Endothelial cell (in vitro differentiated cells): ENCODE measurements at places on chromosomes 5 and 9.

DNA sequence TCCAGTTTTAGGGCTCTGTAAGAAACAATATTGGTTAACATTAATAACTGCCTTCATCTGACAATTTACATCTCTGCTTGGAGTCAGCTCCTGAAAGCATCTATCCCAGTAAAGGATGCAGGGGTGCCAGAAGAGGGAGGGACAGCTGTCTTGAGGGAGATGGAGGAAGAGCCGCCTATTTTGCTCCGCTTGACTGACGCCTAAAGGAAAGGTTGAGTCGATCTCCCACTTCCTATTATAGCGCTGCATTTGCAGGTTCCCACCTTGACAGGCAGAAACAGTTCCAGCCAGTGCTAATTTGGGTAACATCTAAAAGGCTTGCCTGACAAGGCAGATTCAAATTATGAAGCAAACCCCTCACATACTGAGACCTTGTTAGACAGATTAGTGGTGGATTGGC, 374.6 kb downstream of the SPATA31D1 start:
- no peak for DNase-seq

DNA sequence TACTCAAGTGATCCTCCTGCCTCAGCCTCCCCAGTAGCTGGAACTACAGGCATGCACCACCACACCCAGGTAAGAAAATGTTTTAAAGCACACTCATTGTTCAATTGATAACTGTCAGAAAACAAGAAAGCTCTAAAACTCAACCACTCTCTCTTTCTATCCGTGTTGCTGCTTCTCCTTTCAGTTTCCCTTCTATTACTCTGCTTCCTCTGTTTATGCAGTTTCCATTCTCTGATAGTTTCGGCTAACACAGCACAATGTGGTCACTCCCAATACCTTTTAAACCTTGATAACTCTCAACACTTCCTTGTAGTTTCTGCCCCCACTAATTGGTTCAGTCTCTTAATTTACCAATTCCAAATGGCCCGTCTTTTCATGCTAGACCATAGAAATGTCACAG, 59.2 kb upstream of the NR4A3 start:
- DNase-seq: no peak

- DNase-seq: no peak
Observed at GRCh38 chr5:110785356-110785755, 46.5 kb downstream of the SLC25A46 start.

DNA sequence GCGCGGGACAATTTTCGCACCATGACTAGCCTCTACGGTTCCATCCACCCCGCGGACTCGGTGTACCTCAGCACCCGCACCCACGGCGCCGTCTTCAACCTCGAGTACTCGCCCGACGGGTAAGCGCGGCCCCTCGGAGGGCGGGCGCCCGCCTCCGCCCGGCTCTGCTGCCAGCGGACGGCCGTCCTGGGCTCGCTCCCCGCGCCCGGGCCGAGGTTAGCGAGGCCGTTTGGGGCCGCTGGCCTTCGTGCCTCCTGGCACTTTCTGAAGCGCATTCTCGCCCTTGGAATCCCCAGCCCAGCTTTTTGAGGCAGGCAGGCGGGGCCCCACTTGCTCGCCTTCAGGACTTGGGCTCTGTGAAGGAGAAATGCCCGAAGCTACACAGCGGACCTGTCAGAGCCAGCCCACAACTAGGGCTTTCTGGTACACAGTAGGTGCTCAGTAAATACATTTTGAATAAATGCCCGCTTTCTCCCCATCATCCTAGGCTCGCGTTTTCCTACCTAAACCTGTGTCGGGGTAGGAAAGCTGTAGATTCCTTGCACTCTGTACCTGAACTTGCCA, 772 bp downstream of the DCAF10 start:
- peak; percentile 54 for DNase-seq

DNA sequence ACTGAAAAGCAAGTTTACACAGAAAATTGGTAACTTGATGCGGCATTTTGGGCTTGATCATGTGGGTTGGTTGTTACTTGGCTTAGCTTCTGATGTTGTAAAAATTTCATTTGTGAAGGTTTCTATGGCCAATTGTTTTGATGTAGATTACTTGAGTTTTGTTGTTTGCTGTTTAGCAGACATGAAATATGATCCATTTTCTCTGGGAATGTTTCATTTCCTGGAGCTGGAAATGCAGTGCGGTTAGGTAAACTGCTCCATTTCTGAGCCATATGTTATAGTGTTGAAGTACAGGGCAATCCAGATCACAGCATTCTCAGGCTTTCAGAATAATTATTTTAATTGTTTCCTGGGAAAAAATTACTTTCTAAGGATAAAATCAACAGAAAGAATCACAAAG, 396.9 kb downstream of the ENC1 start:
- no peak for DNase-seq

DNA sequence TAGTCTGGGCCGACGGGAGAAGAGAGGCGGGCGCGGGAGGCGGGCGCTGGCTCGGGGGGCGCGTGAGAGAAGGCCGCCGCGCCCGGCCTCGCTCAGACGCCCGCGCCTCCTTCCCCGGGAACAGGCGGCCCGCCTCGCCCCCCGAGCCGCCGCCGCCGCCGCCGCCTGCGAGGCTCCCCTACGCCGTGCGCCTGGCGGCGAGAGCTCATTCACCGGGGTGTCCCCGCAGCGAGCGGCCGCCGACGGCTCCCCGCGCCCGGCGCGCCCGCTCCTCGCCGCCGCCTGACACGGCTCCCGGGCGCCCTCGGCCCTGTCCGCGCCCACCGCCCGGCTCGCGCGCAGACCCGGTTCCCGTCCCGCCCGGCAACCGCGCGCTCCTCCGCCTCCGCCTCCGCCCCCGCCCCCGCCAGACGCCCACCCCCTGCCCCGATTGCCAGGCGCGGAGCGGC, at the start of gene GNAQ:
TSS of gene GNAQ (minus strand) at position 368 of the 449 bp plus-strand sequence. CDS start 576 bp downstream, outside the sequence.
- DNase-seq: peak; percentile 54

DNA sequence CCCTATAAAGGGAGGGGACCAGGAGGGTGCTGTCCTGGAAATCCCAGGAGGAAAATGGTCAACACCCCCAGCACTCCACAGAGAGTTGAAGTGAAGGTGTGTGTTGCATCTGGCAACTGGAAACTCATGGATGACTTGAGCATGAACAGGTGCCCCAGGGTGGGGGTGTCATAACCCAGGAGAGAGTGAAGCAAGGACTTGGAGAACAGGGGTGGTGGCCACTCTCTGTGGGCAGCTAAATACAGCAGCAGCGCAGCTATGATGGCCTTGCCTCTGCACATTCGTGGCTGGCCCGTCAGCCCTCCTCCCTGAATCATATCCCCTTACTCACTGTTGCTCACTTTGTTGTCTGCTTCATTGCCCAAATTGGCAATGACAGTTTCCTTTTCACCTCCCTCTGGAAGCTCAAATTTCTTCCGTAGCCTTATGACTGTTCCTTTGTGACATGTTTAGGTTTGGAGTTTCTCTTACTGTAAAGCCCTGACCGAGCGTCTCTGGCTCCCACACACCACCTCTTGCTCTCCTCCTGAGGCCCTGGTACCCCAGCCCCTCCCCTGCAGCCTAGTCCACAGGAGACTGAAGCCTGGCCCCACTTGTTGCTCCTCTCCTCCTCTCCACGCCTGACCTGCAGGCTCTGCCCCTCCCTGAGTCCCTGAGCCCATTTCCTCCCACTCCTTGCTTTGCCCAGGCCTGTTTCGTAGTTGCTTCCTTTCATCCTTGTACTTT, 185.8 kb downstream of the CD180 start:
- no peak for DNase-seq

- no peak for DNase-seq
Observed at GRCh38 chr5:149211566-149211965, 60.1 kb upstream of the AFAP1L1 start.

DNA sequence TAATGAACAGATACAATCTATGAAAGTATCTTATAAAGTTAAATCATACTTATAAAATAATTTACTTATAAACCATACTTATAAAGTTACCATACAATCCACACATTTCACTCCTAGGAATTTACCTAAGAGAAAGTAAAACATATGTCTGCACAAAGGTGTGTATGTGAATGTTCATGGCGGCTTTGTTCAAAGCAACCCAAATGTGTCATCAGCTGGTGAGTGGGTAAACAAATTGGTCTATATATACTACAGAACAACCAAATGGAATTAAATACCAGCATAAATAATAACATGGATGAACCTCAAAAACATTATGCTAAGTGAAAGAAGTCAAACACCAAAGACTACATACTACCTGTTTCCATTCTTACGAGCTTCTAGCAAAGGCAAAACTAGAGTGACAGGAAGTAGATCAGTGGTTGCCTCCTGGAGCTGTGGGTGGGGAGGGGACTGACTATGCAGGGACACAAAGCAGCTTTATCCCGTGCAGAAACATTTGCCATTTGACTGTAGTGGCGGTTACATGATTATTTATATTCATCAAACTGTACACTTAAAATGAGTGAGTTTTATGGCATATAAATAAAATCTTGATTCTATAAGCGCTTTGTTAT, 10.6 kb downstream of the TRAF1 start:
- no peak for DNase-seq

DNA sequence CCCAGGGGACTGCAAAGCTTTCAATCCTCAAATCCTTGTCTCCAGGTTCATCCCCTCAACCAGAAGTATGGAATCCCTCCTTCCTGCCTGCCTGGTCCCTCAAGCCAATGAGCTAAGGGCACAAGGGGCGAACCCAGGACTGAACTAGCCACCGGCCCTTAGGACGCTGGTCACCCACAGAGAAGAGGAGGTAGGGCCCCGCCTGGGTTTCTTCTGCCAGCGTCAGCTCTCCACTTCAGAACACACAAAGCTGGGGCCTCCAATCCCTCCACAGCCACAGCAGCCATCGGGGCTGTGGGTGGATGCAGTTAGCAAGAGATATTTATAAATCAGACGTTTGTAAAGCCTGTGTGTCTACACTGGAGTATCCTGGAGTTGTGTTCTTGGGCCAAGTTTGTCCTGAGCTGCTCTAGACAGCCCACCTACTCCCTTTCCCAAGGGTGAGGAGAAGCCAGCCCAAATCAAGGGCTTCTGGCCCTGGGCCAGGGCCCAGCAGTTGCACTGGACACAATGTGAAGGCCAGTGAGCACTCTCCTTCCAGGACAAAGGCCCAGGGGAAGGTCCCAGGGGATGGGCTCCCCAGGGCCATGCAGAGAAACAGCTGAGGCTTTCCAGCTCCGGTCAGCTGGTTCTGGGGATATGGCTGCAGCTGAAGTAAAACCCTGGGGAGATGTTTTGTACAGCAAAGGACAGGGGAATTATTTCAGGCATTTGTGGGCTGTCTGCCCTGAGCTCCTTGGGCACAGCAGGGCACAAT, 18.9 kb downstream of the AMBP start:
- DNase-seq: no peak

GRCh38 chr9:125422853-125423252, 161.2 kb downstream of the GAPVD1 start:
- no peak for DNase-seq

DNA sequence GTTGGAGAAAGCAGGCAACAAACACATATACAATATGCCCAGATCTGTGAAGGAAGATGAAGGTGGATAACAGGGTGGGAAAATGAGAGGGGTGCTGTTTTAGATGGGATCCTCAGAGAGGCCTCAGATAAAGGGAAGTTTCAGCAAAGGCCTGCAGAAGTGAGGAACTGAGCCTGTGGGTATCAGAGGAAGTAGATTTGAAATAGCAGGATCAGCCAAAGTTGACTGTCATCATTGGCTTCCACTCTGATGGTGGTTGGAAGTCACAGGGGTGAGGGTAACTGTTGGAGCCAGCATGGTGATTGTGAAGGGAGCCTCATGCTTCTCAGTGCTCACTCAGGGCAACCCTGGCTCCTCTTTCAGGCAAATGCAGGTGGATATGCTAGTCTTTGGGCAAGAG, 607.2 kb upstream of the CLINT1 start:
- DNase-seq: no peak

GRCh38 chr9:111040494-111040893, 2.2 kb upstream of the LPAR1 start:
- DNase-seq: no peak
